ENCODE measurements at places on chromosomes 6 and 20.
A peak's percentile ranks its signal among the peaks of the same experiment; 100 is the strongest.

- DNase-seq, result no peak
Observed at GRCh38 chr20:47859278-47859677, 74.0 kb upstream of the SULF2 start.

- no peak for DNase-seq
Observed at GRCh38 chr20:31751126-31751525, 12.0 kb downstream of the TPX2 start.

DNA sequence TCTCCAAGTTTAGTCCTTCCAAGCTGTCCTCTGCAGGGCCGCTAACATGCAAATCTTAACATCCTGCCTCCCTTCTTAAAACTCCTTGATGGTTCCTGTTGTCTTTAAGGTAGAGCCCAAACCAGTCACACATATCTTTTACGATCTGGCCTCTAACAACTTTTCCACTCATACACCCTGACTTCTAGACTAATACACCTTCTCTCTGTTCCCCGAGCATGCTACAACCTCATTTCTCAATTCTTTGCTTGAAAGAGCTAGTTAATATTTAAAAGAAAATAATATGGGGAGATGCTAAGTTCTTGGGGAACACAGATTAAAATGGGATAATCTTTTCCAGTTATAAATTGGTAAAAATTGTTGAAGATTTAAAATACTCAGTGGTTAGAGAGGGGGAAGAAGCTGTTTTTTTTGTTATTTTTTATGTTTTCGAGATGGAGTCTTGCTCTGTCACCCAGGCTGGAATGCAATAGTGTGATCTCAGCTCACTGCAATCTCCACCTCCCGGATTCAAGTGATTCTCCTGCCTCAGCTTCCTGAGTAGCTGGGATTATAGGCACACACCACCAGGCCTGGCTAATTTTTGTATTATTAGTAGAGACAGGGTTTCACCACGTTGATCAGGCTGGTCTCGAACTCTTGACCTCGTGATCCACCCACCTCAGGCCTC is 250.7 kb downstream of the MAFB start:
- DNase-seq, result no peak

DNA sequence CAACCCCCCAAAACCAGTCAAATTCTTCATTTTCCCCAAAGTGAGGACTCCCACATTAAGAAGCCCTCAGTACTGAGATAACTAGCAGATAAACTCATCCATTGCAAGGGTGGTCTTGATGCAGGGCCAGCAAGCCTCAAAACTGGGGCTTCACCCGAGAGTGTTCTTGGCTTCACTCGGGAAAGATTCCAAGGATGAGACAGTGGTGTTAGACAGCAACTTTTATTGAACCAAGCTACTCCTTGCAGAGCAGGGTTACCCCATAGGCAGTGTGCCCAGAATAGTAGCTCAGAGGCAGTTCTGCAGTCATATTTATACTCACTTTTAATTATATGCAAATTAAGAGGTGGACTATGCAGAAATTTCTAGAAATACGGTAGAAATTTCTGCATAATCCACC is 15.8 kb upstream of the HLA-DQA1 start:
- DNase-seq, result no peak

GRCh38 chr6:164408868-164409267 is 900.5 kb downstream of the C6orf118 start:
- DNase-seq, result no peak

DNA sequence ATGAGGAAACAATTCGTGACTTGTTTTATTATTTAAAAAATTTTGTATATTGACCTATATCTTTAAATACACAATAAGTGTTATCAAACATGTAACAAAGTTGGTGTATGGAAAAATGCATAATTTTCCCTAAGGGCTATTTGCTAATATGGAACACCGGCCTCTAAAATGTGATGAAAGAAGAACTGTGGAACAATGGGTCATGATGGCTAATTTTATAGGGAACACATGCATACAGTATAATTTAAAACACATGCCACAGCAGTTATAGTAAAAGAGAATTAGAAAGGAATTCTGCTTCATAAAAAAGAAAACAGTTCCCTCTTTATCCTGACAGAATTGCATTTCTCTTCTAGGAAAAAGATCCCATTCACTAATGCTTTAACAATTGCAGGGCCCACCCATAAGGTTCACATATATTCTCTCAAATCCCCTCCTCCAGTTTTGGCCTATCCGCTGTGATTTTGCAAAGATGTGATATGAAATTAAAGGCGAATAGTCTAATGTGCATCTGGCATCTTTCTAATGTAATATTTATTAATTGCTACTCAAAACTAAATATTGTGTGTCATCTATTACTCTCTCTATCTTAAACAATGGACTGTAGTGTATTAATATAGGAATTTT is 628.1 kb upstream of the CITED2 start:
- DNase-seq, result no peak

DNA sequence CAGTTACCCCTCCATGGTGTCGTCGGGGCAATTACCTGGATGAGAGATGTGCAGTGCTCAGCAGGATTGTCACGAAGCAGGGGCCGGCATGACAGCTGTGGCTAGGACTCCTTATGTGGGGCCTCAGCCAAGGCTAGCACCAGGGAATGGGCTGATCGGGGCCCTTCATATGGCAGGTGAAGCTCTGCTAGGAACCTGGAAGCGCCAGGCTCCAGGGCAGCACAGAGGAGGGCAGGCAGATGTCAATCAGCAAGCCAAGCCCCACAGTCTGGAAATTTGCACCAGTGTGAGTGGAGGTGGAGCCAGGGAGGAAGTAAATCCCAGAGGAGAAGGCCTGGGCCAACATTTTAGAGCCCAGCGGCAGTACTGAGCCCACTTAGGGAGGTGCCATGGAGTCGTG is 21.2 kb downstream of the SYNDIG1 start:
- DNase-seq, result no peak

DNA sequence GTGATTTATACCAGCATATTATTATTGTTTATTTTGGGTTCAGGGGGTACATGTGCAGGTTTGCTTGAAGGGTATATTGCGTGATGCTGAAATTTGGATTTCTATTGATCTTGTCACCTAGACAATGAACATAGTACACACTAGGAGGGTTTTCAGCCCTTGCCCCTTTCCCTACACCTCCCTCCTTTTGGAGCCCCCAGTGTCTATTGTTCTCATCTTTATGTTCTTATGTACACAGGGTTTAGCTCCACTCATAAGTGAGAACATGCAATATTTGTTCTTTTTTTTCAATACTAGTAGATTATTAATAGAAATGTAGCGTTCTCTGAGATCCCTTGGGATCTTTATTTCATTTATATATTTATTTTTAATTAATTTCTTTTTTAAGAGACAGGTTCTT is 79.2 kb upstream of the MRAP2 start:
- DNase-seq, result no peak

DNA sequence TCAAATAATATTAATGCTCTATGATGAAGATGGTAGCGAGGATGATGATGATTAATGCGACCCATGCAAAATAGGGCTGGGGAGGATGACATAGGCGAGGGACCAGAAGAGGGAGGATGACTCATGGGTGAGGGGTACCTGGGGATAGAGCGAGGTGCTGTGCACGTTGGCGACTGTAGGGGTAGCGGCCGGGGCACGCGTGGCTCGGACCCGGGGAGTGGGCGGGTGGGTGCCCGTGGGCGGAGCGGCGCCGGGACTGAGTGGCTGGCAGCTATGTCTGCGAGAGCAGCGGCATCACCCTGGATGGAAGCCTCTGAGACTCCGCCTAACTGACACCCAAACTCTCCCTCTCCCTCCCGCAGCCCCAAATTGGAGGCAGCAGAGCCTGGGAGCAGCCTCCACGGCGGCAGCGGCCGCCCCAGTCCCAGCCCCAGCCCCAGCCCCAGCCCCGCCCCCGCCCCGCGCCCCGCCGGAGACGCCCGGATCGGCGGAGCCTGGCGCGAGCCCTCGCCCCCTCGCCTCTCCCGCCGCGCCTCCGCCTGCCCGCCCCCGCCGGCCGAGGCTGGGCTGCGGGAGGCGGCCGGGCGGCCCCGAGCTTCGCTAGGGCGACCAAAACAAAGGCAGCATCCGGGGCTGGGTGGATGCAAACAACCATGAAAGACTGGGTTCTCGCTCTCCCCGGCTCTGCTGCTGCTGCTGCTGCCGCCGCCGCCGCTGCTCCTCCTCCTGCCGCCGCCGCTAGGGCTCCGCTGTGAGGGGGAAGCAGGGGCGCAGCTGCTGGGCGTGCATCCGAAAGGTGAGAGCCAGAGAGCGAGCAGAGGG is at the start of gene RIMS1:
Gene RIMS1, plus strand, starts transcription at position 367 of the 822 bp plus-strand sequence. CDS start 474 bp downstream, outside the sequence.
- DNase-seq, result no peak

- peak; percentile 91 for DNase-seq
Observed at GRCh38 chr20:50724851-50725723, 6.3 kb upstream of the PARD6B start.

DNA sequence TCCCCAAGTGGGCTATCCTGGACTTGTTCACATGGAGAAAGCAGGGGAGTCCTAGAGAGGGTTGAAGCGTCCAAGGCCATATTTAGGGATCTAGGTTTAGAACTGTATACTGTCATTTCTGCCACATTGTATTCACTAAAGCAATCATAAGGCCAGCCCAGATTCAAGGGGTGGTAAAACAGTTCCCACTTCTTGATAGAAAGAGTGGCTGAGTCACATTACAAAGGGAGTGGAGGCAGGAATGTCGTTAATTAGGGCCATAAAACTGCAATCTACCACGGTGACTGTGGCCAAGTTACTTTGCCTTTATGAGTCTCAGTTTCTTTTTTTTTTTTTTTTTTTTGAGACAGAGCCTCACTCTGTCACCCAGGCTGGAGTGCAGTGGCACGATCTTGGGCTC is 7.4 kb upstream of the UBR2 start:
- no peak for DNase-seq

- DNase-seq, result no peak
Observed at GRCh38 chr6:1067346-1067745, 244.6 kb upstream of the FOXQ1 start.

GRCh38 chr6:168129292-168130167 is 50.5 kb upstream of the FRMD1 start:
- DNase-seq, result no peak

DNA sequence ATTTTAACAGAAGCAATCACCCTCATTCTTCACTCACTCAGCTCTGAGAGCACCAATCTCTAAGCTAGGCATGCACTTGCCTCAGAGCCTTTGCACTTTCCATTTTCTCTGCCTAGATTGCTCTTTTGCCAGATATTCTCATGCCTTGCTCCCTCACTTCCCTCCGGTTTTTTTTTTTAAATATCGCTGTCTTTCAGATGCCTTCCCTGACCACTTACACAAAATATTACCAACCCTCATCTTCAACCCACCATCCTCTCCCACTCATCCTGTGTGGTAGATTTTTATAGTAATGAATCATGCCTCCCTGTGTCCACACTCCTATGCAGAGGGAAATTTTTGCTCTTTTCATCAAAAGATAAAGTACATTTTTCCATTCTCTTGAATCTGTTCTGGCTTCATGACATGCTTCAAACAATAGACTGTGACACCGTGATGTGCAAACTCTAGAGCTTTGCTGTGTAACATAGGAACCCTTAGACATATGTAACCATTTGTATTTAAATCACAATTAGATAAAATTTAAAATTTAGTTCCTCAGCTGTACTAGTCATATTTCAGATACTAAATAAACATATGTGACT is 437.1 kb downstream of the UTRN start:
- peak; percentile 46 for DNase-seq

DNA sequence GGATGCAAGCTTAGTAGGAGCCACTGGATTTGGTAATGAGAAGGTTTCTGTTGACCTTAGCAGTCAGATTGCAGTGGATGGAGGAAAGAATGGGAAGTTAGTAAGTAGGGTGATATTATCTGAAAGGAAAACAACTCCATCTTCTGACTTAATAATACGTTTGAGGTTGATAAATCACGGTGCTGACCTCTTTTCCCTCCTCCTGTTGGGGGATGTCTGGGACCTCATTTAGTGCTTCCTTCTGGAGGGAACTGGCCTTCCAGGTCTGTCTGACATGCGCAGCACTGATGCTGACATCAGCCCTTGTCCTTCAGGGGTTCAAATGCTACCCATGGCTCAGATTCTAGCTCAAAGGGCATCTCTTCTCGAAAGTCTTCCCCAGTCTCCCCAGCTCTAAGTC is 48.2 kb upstream of the AKAP12 start:
- no peak for DNase-seq

DNA sequence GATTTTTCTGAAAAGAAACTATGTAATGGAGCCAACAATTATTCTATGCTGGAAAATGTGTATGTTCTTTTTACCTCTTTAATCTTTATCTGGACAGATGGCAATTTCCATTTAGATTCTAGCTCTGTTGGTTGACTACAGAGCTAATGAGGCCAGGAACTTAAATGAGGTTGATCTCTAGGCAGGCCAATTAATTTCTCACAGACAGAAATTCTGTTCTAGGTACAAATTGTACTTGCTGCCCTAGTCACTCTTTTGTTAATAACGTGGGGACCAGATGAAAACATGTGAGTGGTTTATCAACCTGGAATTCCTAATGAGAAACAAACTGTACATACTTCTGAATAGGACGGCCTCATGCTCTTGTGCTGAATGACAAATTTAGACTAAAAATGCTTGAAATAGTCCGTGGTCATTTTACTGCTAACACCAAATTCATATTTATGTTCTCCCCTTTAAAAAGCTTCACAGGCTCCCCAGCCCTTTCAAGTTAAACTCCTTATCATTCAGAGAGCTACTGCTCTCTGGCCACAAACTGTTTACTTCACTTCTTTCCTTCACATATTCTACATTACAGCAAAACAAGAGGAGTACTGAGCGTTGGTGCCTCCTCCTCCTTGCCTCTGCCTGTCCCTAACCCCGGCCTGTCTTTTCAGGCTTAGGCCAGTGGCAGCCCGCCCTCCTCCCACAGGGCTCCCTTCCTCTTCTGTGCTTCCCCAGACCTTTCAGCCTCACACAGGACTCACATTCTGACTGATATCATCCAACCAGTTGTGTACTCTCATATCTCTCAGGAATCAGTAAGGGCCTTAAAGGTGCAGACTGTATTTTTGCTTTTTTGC is 41.4 kb downstream of the DTNBP1 start:
- no peak for DNase-seq

- DNase-seq, result no peak
Observed at GRCh38 chr6:51777618-51778017, 309.8 kb downstream of the PKHD1 start.
